ENCODE measurements at places on chromosomes 12 and 14.

DNA sequence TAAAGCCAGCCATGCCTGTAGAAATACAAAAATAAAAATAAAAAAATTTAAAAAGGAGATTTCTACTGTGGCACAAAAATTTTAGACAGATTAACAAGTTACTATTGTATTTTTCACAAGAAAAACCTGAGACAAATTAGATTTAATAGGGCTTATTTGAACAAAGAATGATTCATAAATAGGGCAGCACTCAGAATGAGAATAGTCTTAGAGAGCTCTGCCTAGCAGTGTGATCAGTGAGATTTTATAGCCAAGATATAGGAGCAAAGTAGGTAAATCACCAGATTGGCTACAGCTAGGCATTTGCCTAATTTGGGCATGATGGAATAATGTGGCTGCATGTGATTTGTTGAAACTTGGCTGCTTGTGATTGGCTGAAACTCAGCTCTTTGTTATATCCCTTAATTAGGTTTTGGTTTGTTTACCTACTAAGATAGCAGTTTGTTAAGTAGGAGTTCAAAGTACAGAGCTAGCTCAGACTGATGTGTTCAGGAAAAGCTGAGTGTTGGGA, 279.7 kb upstream of the TMTC1 start:
- DNase-seq = no peak

DNA sequence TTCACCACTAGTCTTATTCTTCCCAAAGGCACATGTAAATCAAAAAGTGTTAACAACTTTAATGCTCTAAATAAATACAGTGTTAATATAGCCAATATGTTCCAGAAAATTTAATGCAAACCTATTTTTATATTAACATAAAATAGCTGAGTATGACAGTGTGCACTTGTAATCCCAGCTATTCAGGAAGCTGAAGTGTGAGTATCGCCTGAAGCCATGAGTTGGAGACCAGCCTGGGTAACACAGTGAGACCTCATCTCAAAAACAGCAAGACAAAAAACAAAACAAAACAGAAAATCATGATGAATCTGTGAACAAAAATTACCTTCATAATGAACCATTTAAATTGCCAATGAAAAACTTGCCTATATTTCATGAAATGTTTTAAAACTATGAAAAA, 798.9 kb downstream of the SLC6A15 start:
- DNase-seq = no peak

- DNase-seq = no peak
These were observed 729.7 kb downstream of the BCL11B start for GRCh38 chr14:98542316-98542715.

DNA sequence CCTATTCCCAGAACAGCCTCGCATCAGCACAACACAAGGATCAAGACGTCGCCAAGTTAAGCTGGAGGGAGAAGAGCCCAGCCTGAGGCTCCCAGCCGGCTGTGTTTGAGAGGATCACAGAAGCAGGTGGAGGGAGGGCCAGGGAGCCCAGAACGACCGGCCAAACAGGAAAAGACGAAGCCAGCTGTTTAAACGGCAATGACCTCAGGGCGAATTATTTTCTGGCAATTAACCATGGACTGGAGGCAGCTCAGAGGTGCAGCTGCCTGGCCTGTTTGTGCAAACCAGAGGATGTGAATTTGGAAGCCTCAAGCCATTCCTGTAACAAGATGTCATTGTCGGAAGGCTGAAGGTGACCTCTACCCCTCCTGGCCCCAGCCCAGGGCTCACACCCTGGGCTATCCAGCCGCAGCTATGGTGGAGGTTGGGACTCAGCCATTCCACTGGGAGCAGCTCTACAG, 175.8 kb upstream of the PRMT8 start:
- no peak for DNase-seq

DNA sequence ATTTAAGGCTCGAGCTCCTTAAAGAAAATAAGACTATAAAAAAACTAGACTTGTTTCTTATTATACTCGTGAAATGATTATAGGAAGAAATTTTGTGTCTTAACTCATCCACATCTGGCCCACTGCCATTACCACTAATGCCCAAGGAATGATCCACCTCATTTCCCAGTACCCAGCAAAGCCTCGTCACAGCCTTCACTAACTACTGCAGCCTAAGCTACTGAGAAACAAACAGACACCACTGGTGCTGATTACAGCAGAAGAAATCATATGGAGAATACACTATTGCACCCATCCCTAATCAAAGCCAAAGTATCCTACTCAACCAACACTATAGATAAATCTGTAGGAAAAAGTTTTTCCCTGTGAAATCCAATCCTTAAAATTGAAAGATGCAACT, 205.3 kb upstream of the NAV3 start:
- DNase-seq = no peak

GRCh38 chr12:1740161-1740948, 49.5 kb downstream of the ADIPOR2 start:
- no peak for DNase-seq

DNA sequence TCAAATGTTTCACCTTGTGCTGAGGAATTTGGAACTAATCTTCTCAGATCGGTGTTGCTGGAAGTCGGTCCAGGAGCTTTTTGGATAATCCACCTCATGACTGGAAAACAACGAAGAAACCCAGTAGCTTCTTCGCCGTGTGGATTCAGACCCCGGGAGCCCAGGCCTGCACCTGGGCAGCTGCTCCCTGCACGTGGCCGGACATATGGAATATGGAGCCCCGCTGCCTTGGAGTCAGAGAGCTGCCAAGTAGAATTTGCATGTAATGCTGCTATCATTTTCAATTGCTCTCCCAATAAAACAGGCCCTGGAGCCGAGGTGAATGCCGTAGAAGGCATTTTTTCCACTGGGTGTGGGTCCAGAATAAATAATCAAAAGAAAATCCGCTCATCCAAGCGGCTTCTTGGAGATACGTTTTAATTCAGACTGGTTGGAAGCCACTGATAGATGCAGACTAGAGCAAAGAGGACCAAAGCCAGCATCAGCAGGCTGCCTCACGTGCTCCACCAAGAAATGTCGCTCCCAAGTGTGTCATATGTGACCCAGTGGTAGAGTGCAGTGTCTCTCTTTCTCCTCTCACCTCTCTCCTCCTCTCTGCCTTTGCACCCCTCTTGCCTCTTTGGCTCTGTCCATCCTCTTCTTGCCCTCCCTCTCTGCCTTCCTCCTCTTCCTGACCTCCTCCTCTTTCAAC, 115.3 kb downstream of the ZNF664 start:
- no peak for DNase-seq

- no peak for DNase-seq
These were observed 20.2 kb upstream of the DUSP16 start for GRCh38 chr12:12582895-12583303.

DNA sequence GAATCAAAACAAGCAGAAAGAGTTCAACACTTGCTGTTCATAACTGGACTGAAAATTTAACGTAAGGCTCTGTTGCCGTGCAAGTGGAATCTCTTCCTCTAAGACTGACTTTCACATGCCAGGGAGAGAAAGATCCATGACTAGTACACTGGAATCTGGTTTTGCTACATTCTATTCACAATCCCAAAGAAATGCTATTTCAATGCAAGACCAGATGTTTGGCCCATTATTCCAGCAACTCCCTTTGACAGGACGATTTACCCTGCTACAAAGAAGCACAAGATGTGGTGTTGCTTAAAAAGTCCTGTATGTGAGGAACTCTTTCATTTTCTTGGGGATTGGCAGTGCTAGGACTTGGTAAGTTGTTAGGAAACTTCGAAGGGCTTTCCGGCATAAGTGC, 17.4 kb downstream of the RFC5 start:
- no peak for DNase-seq

DNA sequence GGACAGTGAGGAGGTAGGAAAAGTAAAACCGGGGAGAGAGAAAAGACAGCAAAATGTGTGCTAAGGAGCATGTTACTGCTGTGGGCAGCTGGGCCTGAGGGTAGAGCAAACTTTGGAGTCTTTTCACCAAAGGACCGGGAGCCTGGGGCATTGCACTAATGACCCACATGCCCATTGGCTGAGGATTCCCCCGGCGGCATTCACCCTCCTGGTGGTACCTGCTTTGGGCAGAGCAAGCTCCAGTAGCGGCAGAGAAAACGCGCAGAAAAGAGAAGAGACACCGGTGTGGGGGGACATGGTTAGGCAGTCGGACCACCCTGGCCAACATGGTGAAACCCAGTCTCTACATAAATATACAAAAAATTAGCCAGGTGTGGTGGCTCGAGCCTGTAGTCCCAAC, 83.4 kb upstream of the ESRRB start:
- no peak for DNase-seq

GRCh38 chr14:78519863-78520262, 349.7 kb downstream of the NRXN3 start:
- no peak for DNase-seq

DNA sequence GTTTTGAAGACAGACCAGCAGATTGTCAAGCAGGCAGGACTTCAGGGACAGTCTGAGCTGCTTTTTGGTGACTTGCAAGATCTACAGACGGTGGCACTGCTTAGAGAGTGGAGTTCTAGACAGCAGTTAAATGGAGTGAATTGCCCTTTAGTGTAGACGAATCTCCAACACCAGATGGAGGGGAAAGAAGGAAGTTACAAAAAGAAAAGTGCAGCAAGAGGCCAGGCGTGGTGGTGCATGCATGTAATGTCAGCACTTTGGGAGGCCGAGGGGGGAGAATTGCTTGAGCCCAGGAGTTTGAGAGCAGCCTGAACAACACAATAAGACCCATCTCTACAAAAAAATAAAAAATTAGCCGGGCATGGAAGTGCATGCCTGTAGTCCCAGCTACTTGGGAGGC, 8.4 kb upstream of the HHIPL1 start:
- no peak for DNase-seq

DNA sequence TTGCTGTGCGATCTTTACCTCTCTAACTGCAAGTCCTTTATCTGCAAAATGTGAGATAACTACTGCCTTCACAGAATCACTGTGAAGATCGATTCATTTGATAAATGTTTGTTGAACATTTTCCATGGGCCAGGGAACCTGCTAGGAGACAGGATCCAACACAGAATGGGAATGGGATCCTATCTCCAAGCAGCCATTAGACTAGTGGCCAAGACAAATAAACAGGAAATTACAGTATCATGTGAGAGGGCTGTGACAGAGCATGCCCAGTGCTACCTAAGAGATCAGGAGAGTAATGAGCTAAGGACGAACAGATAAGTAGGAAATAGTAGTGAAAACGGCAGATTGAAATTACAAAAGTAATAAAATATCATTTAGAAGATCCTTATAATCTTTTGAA, 105.7 kb downstream of the GRIN2B start:
- no peak for DNase-seq

DNA sequence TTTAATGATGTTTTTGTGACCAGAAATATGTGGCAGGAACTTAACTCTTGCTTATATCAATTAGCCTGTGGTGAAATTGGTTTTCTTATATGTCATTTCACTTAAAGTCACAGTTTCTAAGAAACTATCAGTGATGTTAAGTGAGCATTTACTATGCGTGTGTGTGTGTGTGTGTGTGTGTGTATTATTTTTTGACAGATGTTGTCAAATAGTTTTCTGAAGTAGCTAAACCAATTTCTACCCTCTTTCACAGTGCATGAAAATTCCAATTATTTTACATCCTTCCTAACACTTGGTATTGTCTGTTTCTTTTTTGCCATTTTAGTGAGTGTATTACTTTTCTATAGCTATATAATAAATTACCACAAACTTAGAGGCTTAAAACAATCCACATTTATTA, 122.1 kb upstream of the CAND1 start:
- DNase-seq = no peak

- DNase-seq = no peak
These were observed 122.9 kb downstream of the MYRFL start for GRCh38 chr12:69947897-69948296.

DNA sequence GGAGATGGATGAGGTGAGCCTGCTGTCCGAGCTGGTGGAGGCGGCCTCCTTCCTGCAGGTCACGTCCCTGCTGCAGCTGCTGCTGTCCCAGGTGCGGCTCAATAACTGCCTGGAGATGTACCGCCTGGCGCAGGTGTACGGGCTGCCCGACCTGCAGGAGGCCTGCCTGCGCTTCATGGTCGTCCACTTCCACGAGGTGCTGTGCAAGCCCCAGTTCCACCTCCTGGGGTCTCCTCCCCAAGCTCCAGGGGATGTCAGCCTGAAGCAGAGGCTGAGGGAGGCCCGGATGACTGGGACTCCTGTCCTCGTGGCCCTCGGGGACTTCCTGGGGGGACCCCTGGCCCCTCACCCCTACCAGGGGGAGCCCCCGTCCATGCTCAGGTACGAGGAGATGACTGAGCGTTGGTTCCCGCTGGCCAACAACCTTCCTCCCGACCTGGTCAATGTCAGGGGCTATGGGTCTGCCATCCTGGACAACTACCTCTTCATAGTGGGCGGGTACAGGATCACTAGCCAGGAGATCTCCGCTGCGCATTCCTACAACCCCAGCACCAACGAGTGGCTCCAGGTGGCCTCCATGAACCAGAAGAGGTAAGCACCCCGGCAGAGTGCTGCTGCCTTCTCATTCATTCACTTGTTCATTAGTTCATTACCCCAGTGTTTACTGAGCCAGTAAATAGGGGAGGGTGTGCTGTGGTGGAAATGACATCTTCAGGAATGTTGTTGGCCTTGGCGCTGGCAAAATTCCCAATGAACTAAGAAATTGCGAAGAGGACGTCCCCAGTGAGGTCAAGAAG, 774 bp upstream of the MANSC4 start:
- DNase-seq = no peak

- no peak for DNase-seq
These were observed 115.4 kb downstream of the ZFP36L1 start for GRCh38 chr14:68677476-68677875.

DNA sequence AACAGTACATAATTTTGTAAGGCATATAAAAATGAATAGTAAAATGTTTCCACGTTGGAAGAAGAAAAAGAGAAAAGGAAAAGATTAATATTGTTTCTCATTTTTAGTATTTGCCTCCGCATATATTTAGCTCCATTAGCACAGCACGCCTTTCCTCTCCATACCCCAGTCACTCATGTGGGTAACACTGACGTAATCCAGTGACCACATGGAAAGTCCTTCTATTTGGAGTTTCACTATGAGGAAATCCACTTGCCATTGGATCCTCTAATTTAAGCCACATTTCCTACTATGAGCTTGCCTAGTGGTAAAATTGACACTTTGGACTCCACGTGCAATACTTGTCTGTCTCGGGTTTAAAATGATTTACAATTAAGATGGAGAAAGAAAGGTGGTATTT, 5.7 kb upstream of the SLCO1A2 start:
- DNase-seq = no peak

GRCh38 chr12:87280356-87280755, 748.8 kb downstream of the C12orf50 start:
- DNase-seq = no peak

- no peak for DNase-seq
These were observed 86.0 kb upstream of the ZFP36L1 start for GRCh38 chr14:68878908-68879307.

DNA sequence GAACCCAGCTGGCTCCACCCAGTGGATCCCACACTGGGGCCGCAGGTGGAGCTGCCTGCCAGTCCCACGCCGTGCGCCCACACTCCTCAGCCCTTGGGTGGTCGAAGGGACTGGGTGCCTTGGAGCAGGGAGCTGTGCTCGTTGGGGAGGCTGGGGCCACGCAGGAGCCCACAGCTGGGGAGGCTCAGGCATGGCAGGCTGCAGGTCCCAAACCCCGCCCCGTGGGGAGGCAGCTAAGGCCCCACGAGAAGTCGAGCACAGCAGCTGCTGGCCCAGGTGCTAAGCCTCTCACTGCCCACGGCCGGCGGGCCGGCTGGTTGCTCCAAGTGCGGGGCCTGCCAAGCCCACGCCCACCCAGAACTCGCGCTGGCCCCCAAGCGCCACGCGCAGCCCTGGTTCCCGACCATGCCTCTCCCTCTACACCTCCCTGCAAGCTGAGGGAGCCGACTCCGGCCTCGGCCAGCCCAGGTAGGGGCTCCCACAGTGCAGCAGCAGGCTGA, 56.2 kb downstream of the ANO2 start:
- no peak for DNase-seq

GRCh38 chr12:23380419-23381100, 568.9 kb downstream of the SOX5 start:
- no peak for DNase-seq

All from stimulated activated CD8-positive, alpha-beta memory T cell treated with anti-CD3 and anti-CD28 coated beads, Interleukin-7, amount 100 ng/mL, for 4 hours (primary cell).